ENCODE measurements at places on chromosomes 3 and 15.

DNA sequence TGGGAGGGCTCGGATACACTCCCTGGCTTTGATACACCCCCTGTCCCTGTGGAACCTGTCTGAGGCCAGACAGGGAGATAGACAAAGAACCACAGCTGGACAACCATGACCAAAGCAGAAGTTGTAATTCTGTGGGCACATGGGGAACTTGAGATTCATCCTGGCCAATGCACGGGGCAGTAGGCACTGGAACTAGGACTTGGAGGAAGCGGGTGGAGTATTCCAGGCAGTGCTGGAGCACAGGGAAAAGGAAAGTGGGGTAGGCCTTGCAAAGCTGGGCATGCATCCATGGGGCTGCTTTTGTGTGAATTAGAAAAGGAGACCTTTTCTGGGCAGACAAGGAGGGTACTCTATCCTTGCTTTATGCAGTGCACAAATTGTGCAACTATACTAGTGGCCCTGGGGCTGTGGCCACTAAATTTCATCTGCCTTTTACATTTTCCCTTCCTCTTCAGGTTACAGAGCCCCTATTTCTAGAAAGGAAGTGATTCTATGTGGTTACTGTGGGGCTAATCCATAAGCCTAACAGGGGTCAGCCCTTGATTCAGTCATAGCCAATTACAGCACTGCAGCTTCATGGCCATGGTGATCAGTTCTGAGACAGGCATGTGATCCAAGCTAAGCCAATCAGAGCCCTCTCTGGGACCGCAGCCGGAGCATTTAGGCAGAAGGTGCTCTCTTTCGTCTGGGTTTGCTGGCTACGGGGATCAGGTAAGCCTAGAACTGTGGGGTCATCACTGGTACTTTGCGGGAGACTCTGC, 21.0 kb downstream of the CRABP1 start:
- no peak for DNase-seq

DNA sequence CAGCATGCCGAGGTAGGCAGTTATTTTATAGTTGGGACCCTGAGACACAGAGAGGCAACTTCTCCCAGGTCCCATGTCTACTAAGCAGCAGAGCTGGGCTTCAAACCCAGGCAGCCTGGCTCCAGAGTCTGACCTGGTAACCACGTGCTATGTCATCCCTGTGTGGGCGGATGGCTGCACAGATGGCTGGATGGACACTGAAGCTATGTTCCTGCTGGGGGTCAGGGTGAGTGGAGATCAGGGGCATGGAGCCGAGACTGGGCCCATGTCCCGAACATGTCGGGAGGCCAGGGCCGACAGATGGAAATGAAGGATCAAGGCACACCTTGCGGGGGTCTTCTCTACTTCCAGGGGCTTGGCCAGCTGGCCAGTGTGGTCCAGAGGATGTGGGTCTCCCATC, 9.3 kb upstream of the FBLN2 start:
- no peak for DNase-seq

GRCh38 chr3:38454178-38454883, 641 bp downstream of the ACVR2B start:
- peak; percentile 73 for DNase-seq

DNA sequence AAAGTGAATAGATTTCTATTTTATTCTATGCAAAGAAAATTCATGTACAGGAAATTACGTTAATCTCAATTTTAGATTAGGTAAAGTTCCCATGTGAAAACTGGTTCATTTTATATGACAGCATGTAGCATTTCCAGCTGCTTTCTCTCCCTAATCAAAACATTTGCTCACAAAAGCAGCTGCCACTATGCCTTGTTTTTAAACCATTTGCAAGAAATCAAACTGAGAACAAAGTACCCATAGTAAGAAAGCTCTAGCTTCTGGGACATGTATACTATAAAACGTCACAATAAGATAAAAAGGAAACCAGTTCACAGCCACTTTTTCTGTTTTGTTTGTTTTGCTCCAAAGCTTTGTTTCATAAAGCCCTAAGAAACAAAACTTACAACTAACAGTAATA, 5.0 kb upstream of the CRYBG3 start:
- DNase-seq, result no peak

DNA sequence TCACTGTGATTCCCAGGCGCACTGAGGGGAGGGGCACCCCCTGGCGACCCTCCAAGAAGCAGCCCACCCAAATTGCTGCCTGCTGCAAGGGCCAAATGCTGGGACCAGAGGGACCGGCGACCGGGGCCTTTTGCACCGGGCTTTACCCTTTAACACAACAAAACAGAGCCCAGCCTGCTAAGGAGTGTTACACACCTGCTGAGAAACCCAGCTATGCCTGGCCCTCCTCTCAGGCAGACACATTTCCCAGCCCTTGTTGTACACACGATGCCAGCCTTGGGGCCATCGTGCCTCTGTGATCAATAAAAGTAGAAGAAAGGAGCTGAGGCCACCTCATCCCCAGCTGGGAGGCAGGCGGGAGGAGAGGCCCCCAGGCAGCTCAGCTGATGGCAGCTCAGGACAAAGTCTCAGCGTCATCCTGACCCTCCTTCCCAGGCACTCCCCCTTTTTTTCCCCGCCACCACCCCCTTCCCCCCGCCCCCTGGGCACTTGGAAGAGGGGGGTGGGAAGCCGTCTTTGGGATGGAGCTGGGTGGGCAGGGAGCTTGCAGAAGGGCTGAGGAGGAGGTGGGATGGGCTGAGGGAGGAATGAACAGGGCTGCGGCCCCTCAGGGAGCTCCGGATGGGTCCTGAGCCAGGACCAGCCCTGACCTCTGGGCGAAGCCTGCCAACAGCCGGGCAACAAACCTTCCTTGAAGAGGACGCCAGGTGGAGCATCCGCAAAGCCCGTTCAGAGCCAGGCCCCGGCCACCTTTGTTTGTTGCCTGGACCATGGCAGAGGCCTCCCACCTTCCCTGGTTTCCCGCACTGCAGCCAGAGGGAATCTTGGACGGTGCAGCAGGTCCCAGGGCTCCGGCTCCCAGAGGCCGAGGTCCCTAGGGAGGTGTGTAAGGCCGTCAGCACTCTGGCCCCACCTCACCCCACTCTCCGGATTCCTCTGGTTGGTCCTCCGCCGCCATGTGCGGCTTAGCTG, 45.9 kb upstream of the SEC61A1 start:
- DNase-seq, result no peak

All from Peyer's patch (tissue), 4 donors.